Kidney epithelial cell (primary cell): ENCODE measurements at places on chromosomes 11 and 22. TPM values are rescaled to one million over a fixed set of nuclear protein-coding genes. Genes with fewer than 3 reads are reported as not detected.
A peak's percentile ranks its signal among the peaks of the same experiment; 100 is the strongest.

DNA sequence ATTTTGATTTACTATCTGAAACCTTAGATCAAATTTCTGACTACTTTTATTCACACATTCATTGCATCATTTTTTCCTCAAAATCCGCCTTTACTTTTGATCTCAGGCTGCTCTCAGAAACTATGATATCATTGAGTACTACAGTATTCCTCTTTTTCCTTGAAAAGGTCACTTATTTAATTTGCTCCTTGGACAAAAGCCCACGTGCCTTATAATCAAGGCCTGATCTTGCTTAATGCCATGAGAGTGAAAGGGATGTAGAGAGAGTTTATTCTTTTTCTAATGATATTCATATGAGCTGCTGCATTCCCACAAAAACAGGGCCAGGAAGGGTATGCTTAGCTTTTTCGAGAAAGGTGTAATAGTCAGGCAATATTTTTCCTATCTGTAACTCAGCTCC, 327.0 kb downstream of the ETS1 start:
- DNase-seq = no peak

DNA sequence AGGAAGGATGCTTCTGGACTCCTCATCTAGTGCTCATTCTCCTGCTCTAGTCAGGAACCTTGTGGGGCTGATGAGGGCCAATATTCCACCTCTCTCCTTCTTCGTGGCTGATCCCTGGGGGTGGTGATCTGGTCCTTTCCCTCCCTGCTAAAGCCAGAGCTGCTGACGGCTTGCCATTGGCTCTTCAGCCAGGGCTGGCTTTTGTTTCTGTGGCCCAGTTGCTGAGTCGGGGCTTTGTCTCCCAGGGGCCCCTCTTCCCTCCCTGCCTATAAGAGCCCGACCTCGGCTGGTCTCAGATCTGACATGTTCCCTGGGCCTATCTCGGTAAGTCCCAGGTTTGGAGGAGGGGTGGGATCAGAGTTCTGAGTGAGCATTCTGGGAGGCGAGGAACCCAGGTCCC, at the start of gene CRYBA4:
Gene CRYBA4 (plus strand): TSS at position 301 of the 400 bp plus-strand sequence. CDS start 634 bp downstream, outside the sequence.
- no peak for DNase-seq

DNA sequence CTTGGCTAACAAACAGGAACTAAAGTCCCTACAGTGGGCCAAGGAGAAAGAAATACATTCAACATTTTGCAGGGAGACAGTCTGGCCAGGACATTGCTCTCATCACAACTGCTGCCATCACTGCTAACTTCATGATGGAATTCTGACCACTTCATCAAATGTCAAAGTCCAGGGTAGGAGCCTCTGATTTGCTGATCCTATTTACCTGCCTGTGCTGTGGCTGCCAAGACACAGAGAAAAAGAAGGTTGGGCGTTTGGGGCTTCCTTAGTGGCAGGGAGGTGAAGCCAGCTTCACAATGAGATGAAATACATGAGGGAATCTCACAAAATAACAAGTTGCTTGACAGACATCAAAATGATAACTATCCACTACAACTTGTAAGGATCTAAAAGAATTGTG, 343.9 kb upstream of the CADM1 start:
- DNase-seq = no peak

DNA sequence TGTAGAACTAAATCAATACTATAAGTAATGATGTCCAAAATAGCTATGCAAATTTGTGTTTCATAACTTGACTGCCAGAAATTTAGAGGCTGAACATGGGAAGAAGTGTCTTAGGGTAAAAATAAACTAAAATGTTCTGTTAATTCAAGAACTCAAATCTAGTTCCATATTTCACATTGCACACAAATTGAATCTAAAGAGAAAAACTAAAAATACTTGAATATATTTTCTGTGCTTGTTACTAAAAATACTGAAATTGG, 43.5 kb downstream of the FANCF start:
- DNase-seq = no peak

DNA sequence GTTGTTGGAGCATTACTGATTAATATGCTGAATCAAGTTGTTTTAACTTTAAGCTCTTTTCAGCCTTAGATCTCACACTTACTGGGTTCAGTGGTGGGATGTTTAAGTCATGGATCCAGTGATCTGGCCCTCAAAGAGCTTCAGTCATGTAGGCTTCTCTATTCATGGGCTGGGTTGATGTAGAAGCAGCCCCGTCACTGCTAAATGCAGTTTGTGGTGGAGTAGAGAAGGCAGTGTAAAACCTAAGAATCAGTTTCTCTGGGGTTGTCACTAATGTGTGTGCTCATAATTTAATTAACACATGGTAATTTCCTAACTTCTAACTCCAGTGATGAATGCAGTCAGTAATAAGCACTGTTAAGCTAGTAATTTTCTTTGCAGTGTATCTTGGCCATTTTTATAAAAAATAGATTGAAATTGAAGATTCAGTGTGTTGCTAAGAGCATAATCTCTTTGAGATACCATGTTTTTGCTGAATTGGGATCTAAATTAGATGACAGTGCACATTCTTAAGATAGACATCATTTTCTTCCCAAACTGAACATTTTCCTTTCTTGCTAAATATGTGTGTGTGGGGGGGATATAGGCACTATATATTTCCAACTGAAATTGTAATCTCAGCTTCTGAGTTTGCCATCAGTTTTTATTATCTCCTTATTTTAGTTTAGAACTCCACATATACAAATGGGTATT, 9.0 kb downstream of the SPCS2 start:
- DNase-seq = no peak

GRCh38 chr22:23197836-23198235, 17.5 kb downstream of the BCR start:
- DNase-seq = no peak

GRCh38 chr11:1486054-1486825, at the start of gene MOB2:
MOB2 (minus strand) TSS chr11:1486779; CDS start chr11:1486556, 223 bp downstream.
- DNase-seq = peak; percentile 10

The KCNJ1 gene
- total RNA-seq = not detected in 2 replicates

The FAM89B gene
- 63.9 and 68.5 TPM in 2 replicates for total RNA-seq
